ENCODE measurements at places on chromosomes 2 and 18. TPM values are rescaled to one million over a fixed set of nuclear protein-coding genes. Genes with fewer than 3 reads are reported as not detected.

DNA sequence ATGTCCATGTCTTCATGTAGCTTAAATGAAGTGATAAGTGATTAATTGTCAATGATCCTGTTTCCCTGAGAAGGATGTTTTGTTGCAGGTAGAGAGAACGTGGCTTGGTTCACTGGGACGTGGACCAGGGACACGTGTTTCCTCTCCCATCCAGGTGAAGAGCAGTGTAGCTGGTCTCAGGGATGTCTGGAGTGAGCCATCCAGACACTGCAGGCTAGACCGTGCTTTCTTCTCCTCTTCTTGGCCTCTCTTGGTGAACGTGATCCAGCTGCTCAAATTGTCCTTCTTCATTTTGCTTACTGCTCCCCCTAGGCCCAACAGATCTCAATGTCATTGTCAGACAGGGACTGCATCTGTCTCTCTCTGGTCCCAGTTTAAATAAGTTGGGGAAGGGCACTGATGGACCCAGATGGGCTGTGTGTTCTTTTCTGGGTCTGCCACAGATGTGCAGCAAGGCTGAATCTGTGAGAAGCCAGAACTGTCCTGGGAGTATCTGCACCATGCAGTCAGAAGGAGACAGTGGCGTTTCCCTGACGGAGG lies 263.8 kb downstream of the CYRIA start:
- no peak for DNase-seq

- peak; percentile 91 for DNase-seq
These were observed 209.4 kb upstream of the SP5 start for GRCh38 chr2:170505631-170506275.

DNA sequence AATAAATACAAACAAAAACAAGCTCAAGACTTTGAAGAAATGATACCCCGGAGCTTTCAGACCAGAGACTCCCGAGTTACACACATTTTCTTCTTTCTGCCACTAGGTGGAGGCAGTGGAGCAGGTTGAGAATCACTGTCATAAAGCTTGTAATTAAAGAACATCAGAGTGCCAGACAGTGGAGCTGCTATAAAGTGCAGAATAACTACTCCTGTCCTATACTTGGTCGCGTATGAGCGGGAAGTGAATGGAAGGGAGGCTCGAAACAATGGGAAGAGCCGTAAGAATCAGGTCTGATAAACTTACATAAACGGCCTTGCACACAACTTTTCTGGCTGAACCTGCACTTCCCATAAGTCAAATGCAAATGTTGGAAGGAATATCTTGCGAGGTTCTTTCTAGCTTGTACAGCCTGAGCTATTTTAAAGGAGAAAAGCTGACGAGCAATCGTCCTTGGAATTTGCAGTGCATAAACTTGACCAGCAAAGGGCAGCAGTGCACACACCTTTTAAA lies 189.0 kb downstream of the RPIA start:
- DNase-seq = peak; percentile 69

GRCh38 chr2:141517852-141518421 lies 612.9 kb downstream of the LRP1B start:
- DNase-seq = no peak

DNA sequence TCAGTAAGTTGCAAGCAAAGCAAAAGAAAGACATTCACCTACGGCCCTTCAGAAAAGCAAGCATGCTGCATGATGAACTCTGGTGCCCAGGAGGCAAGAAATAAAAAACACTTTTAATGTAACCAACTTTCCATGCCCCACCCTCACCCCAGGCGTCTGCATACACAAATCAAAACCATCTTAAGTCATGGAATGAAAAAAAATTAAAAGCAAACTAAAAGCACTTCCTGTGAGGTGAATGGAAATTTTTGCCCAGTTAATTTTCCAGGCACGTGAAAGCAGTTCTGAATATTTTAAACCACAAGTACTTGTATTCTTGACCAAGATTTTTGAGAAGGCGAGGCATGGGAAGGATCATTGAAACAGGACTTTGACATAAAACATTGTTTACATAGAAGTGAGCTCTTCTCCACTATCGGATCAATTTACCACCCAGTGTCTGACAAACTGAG lies 2.5 kb upstream of the ICOS start:
- no peak for DNase-seq

DNA sequence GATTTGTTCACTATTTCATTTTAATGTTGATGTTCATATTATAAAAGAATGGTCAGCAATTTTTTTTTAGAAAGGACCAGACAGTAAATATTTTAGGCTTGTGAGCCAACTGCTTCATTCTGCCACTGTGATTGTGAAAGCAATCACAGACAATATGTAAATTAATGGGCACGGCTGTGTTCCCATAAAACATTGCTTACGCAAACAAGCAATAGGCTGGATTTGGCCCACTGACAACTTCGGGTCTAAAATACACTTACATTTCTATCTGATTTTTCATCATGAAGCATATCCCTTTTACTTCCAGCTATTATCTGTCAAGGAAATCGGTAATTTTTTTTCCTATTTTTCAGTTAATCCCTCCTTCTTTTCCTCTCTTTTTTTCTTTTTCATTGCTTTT lies 182.2 kb upstream of the CDH2 start:
- no peak for DNase-seq

GRCh38 chr2:41871080-41871479 lies 176.7 kb upstream of the PKDCC start:
- peak; percentile 68 for DNase-seq

DNA sequence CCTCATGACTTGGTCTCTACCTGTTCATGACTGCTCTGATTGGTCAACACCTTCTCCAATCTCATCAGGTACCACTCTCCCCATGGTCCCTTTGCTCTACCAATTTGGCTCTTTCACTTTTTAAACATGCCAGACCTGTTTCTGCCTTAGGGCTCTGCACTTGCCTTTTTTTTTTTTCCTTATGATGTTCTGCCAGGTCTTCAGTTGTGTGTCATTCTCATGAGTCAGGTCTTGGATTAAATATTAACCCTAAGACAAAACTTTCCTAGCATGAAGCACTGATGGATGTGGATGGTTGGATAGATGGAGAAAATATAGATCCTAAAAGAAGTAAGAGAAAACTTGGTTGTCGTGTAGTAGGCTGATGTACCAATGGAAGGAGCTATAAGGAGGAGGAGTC lies 219.3 kb downstream of the TTC32 start:
- no peak for DNase-seq

DNA sequence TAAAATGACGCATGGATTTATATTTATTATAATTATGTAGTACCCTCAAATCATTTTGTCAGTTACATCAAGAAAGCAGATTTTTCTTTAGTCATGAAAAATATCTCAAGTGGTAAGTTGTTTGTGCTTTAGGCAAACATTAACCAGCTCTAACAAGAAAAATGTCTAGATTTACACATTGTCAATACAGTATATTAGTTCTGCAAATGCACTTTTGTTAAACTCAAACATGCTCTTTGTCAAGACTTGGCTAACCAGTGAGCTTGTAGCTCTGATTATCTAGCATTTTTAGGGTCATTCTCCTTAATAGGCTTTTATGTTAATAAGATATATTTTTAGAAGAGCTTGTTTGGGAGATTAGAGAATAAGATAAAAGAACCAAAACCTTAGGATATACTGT lies 32.7 kb downstream of the SCRN3 start:
- DNase-seq = no peak

DNA sequence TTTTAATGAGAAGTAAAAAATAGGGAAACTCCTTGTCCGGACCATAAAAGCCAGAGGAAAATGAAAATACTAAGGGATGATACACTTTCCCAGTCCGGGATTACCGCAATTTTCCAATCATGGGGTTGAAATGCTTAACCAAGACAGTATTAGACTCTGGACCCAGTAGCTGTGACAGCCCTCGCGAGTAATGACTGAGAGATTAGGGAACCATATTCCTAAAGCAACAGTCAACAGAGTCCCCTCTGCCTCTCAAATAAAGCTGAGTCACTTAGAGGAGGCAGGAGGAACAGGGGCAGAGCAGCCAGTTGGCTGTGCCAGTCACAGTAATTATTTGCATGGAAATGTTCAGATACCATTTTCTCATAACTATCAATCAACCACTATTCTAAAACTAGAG lies 34.8 kb downstream of the GPATCH11 start:
- DNase-seq = no peak

DNA sequence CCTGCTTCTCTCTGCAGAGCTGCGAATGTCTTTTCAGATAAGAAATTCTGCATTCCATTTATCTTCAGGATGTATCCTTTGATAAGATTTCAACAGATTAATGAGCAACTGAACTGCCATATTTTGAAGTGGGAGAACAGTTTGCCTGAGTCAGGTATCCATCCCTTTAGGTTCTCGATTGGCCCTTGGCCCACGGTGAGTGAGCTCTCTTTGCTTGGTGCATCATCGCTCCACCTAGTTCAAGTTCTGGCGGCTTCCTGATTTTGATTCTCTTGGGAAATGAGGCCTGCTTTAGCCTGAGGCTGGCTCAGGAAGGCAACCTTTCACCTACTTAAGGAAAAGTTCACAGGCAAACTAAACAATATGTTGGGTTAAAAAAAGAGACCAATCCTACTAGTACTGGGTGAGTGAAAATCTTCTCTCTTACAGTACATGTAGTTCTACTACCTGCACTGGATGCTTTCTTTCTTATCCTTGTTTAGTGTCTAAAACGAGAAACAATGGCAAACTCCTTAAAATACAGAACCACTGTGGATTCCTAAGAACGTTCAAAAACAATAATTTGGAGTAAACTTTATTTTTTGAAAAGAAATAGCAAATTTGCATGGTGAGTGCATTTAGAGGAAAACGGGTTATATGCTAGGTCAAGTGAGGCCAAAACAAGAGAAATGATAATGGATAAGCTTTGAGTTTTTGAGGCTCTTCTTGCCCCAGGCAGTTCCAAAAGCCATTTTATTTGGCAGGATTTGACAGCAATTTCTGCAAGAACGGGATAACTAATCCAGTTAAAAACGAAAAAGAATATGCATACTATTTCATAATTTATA lies 837 bp upstream of the ACSL3 start:
- peak; percentile 75 for DNase-seq

DNA sequence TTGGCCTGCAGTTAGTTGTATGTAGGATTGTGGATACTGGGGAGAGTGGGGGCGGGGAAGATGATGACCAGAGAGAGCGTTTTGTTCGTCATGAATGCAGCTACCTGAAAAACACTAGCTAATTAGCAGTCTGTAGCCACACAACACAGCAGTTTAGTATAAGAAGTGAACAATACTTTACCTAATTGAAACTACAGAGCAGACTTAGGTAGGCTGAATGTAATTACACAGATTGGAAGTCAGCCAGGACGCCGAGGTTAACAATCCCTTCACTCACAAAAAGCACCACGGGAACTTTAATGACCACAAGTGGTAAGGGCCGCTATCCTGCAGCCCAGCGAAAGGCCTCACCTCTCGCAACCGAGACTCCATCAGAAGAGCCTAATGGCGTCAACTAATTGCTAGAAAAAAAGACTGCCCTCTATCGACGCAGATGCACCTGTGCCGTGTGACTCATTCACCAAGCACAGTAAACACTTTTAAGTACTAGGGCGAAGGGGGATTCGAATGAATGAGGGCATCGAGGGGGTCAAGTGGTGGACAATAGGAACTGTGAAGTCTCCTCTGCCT lies 591.0 kb downstream of the ARHGAP15 start:
- no peak for DNase-seq

GRCh38 chr2:111062417-111062816 lies 58.3 kb upstream of the BCL2L11 start:
- DNase-seq = no peak

GRCh38 chr18:24083550-24083949 lies 55.3 kb upstream of the CABYR start:
- DNase-seq = no peak

DNA sequence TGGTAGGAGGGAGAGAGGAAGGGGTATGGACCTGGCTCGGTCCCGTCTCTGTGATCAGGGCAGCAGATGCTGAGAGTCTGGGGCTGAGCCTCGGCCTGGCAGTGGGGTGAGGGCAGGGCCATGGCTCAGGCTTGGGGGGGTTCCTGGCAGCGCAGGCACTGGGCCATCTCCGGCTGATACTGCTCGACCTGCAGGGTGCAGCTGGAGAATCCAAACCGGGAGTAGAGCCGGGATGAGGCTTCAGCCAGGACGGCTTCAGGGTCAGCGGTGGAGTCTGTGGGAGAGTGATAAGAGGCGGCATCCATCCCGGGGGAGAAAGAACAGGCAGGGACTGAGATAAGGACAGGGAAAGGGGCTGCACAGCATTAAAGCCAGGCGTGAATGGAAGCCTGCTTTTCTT lies 7.7 kb downstream of the SLC30A3 start:
- DNase-seq = peak; percentile 26

GRCh38 chr2:84970868-84971509 lies at the start of gene KCMF1:
KCMF1 (plus strand) TSS chr2:84971161; CDS start chr2:84971452, 291 bp downstream.
- DNase-seq = peak; percentile 66

DNA sequence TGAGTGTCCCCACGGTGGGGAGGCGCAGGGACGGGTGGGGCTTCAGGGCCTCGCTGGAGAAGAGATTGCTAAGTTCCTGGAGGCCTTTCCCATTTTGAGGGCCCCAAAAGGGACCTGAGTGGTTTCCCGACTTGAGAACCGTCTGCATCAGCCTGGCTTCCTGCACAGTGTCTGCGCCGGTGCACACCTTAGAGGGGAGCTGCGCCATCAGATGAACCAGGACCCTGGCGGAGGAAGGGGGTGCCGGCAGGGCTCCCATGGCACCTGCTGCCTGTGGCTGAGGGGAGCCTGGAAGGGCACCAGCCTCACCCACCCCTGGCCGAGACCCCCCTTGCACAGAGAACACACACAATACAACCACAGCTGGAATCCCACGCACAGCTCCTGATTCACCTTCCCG lies 465.1 kb upstream of the MYT1L start:
- DNase-seq = no peak

Gene AGAP1
- 13.5 TPM for total RNA-seq

Gene EGR4
- total RNA-seq = 1.4 TPM

Gene CDKL4
- 8.2 TPM for total RNA-seq

Gene SPATA3
- total RNA-seq = not detected

Gene MERTK
- 8.4 TPM for total RNA-seq
